ENCODE measurements at places on chromosomes 1 and 21.

- DNase-seq, result no peak
Measured at GRCh38 chr1:118338936-118339335, 153.9 kb upstream of the SPAG17 start.

- DNase-seq, result peak; percentile 65
Measured at GRCh38 chr1:92795166-92795565, 10.3 kb upstream of the EVI5 start.

DNA sequence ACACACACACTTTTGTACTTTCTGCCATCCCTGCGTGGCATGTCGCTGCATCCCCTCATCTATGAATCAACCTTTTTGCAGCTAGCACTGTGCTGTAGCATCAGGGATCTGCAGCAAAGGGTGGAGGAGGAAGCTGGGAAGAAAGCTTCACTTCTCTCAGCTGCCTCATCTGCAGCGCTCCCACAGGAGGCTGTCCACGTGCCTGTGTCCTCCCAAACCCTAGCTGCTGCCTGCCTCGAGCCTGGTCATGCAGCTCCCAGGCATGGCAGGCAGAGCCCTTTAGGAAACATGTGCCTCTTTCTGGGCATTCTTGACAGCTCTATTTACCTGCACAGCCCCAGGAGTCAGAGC lies 262.1 kb upstream of the SGIP1 start:
- DNase-seq, result peak; percentile 79

DNA sequence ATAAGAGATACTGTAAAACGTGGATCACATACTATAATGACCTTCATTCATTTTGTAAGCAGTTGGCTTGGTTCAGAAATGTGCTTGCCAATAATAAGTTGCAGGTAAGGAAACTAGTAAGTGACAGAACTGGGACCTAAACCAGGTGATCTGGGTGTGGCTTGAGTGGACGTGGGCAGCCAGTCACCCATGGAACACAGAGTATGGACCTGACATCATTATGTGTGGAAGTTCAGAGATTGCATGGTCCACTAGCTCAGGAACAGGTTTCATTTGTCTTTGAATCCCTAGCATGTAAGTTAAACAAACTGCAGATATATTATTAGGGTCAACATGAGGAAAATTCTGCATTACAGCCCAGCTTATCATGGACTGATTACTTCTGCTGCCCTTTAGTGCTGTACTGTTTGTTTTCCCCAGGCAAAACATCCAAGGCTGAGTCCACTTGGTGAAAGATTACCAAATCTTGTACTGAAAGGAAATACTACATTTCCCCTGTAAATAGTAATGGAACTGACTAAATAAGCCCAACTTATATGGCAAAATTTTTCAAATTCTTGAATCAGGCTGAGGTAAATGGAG lies 327.3 kb upstream of the SGIP1 start:
- no peak for DNase-seq

DNA sequence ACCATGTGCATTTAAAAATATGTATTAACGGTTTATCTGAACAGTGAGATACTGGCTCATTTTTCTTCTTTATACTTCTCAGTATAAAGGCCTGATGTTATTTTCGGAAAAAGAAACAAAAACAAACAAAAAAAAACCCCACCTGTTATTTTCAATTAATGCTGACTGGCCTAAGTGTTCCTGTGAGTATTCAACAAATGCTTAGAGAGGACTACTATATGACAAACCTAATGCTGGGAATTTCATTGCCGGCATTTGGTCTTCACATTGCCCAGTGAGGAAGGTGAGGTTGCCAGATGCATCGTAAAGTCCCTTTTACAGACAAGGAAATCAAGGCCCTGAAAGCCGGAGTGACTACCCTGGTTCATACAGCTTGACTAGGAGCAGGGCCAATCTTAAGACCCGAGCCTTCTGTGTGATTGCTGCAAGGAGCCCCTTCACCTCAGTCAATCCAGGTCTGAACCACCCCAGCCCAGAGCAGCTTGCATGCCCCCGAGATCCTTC lies 599 bp downstream of the MRPL24 start:
- DNase-seq, result no peak

DNA sequence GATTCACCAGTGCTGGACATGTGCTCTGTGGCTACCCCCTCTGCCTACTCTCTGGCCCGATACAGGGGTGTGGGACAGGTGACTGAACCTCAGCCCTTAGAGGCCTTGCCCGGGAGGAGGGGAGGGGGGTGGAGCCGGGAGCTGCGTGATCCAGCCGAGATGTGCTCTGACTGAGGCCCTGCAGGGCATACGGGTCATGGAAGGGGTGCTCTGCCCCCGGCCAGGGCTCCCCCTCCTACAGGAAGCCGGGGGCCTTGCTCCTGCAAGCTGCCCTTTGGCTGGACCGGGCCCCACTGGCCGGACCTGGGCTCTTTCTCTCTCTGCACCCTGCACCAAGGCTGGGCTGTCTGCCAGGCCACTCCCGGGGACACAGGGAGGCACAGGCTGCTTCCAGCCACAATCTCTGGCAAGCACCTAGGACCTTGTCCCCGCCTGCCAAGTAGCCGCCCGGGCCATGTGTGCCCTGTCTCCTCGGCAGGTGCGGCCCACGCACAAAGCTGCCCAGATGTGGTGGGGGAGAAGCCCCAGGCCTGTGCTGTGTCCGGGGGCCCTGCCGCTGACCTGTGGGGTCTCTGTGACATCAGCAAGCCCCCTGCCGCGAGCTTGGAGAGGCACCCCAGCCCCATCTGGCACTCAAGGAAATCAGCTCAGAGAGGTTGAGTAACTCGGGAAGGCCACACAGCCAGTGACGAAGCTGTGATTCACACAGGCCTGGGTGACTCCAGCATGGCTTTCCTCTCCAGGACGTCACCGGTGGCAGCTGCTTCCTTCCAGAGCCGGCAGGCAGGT lies 1.5 kb downstream of the SCNN1D start:
- DNase-seq, result no peak

DNA sequence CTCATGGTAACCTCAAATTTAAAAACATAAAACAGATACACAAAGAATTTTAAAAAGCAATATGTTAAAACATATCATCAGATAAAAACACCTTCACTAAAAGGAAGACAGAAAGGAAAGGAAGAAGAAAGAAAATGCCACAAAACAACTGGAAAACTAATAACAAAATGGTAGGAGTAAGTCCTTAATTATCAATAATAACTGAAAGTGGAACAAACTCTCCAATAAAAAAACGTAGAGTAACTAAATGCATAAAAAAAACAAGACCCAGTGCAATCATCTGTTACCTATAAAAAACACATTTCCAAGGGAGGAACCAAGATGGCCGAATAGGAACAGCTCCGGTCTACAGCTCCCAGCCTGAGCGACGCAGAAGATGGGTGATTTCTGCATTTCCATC lies 47.1 kb upstream of the ACADM start:
- no peak for DNase-seq

DNA sequence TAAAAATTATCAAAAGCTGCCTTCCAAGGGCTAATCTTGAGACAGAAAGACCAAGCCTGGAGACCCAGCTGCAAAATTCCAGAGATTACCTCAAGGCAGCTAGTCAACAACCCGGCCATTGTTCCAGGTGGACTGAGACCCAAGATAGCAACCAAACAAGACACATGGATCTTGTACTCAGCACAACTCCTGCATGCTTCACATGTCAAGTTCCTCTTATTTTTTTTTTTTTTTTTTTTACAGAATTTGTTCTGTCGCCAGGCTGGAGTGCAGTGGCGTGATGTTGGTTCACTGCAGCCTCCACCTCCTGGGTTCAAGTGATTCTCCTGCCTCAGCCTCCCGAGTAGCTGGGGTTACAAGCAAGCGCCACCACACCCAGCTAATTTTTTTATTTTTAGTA lies 40.1 kb downstream of the CD2 start:
- no peak for DNase-seq

- DNase-seq, result no peak
Measured at GRCh38 chr1:110450929-110451328, at the start of gene PROK1. Gene PROK1, plus strand, starts transcription at chr1:110451149. Its CDS starts 68 bp downstream, at chr1:110451217.

DNA sequence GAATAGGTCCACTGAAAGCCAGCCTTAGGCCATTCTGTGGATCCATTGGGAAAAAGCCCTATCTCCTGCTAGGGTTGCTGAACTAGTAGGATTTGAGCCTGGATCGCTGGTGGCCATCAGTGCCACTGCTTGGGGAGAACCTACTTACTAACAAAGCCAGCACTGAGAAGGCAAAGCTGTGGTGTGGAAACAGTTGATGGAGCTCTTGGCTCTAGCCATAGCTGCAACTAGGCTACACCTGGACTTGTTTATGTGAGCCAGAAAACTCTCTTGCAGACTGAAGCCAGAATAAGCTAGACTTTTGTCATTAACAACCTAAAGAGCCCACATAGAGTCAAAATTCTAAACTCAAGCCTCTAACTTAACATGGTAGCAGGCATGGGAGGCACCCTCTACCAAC lies 20.7 kb downstream of the DAB1 start:
- DNase-seq, result no peak

DNA sequence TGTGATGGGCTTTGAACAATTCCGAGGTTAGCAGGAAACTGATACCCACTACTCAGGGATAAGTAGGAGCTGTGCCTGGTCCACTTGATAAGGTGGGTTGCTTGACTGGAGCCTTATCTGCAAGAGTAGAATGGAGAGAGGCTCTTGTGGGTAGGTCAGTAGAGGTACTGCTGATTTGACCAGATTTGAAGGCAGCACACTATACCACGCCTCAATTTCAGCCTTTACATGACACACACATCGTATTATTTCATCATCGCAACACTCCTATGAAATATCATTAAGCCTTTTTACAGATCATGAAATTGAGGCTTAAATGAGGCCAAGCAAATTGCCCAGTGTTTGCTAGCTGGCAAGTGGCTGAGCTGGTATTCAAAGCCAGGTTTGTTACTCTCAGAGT lies 69.6 kb downstream of the KCNJ15 start:
- no peak for DNase-seq
